T-helper 2 cell (primary cell): ENCODE measurements at places on chromosomes 4 and X.

DNA sequence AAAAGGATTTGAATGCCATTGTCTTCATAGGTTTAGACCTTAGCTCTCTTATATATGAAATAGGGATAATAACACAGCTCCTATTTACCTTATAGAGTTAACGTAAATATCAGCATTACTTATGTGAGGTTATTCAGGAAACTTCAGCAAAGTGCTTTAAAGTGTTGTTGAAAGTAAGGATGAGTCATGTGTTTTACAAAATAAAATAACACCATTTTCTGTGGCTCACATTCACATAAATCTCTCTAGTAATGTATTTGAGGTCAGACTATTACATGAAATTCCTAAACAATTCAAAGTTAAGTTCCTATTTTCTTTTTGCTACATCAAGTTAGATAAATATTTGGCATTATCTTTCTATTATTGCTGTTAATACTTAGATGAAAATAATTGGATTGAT, 2.9 kb downstream of the GNRHR start:
- no peak for DNase-seq

- DNase-seq = no peak
Observed at GRCh38 chr4:40575846-40576245, 53.8 kb downstream of the RBM47 start.

DNA sequence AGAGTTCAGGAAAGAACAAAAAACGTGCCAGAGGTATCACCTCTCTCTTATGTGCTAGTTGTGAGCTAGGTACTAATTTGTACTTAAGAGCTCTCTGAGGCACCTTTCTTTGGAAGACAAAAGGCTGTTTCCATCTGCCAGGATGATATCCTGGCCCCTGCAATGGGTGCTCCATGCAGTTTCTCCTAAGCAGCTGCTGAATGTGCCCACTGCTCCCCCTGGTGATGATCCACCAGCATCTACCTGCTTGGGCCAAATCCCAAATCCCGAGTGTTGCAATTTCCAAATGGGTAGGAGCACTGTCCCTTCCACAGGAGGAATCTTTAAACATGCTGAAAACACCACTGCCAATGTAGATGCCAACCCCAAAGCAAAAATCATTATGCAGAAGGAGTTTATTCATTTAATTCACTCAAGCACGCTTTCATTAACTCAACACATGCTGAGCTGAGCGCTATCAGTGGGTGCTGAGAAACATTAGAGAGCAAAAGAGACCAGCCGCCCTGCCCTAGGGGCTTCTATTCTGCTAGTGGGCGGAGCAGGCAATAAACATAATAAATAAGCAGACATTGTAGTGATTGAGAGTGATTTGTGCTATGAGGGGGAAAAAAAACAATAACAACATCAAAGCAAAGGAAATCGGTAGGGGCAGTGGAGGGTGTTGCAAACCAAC, 69.6 kb upstream of the C4orf50 start:
- no peak for DNase-seq

DNA sequence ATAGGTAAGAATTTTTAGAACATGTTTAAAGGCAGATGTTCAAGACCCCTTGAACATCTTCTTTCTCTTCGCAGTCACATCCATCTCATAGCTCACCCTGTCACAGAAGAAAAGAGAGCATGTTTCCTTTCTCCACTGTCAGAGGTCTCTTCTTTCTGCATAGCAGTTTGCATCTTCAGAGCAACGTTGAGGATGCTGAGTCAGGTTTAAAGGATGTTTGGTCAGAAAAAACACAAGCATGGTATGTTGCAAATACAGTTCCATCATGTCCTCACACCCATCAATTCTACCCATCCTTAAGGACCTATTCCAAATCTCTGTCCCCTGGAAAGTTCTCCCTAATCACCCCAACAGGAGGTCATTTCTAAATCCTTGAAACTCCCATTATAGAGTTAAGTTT, 84.8 kb downstream of the STOX2 start:
- DNase-seq = no peak

- DNase-seq = peak; percentile 30
Observed at GRCh38 chrX:48897157-48897624, 377 bp downstream of the TIMM17B start.

DNA sequence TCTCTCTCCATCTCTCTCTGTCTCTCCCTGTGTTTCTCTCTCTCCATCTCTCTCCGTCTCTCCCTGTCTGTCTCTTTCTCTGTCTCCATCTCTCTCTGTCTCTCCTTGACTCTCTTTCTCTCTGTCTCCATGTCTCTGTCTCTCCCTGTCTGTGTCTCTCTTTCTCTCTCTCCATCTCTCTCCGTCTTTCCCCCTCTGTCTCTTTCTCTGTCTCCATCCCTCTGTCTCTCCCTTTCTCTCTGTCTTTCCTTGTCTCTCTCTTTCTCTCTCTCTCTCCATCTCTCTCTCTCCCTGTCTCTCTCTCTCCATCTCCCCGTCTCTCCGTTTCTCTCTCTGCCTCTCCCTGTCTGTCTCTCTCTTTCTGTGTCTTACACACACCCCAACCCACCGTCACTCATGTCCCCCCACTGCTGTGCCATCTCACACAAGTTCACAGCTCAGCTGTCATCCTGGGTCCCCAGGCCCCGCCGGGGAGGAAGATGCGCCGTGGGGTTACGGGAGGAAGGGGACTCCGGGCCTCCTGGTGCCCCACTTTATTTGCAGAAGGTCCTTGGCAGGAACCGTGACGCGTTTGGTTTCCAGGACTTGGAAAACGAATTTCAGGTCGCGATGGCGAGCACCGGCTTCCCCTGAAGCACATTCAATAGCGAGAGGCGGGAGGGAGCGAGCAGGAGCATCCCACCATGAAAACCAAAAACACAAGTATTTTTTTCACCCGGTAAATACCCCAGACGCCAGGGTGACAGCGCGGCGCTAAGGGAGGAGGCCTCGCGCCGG, 1.2 kb upstream of the SHOX start:
- no peak for DNase-seq

- no peak for DNase-seq
Observed at GRCh38 chr4:153577053-153577452, 107.0 kb upstream of the TLR2 start.

DNA sequence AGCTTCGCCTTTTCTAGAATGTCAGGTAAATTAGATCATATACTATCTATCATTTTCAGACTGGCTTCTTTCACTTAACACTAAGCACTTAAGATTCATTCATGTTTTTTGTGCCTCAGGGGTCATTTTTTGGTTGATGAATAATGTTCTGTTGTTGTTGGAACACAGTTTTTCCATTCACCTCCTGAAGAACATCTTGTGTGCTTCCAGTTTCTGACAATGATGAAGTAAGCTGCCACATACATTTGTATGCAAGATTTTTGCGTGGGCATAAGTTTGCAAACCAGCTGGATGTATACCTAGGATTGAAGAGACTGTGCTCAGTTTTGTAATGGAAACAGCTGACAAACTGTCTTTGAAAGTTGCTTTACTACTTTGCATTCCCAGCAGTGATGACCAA, 37.6 kb downstream of the MAGEA9 start:
- no peak for DNase-seq

GRCh38 chrX:104567506-104567905, 1.5 kb downstream of the IL1RAPL2 start:
- no peak for DNase-seq

GRCh38 chrX:68894513-68895340, 65.9 kb downstream of the EFNB1 start:
- DNase-seq = no peak

- no peak for DNase-seq
Observed at GRCh38 chr4:58453956-58454355, 1343.8 kb upstream of the IGFBP7 start.

- no peak for DNase-seq
Observed at GRCh38 chr4:156824451-156825060, 147.0 kb downstream of the PDGFC start.

DNA sequence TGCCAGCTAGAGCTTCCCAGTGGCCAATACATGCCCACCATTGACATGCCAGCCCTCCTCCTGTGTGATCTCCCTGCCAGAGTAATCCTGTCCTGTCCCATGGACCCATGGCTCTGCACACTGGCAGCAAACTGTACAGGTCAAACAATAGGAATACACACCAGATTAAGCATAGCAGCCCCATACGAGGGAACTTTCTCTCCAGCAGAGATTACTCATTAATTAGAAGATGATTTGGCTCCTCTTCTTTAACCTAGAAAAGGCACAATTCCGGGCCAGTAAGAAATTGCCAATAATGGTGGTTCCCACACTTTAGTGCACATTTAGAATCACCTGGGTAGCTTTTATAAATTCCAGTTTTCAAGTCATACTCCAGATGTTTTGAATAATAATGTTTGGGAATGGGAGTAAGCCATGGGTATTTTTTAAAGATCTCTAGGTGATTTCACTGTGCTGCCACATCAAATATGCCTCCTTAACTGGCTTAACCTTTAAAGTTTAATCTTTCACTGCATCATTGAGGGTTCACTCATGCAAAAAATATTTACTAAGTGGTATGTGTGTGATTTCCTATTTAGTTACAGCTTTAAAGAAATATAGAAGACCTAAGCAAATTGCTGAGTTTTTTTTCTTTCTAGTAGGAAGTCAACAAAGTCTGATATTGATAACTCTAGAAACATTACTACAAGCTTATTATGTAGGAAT, 277.6 kb upstream of the NWD2 start:
- DNase-seq = no peak

- no peak for DNase-seq
Observed at GRCh38 chrX:77298790-77299189, 148.4 kb upstream of the FGF16 start.
